PC-9 (cell line): ENCODE measurements at places on chromosomes 3 and 15.

DNA sequence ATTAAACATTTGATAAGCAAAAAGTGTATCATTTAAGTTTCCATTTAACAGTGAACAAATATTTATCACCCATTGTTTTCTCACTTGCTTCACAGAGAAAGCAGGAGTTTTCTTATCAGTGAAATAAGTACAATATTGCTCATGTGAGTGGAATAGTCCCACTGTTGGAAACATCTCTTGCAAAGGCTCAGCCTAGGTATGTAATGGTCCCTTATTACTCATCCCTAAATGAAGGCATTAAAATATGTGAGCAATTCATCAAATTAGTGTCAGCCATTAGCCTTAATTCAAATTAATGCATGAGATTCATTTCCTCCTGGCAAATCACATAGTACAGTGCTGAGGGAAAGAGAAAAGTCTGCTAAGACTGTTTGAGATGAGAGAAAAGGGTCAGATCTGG is 9.6 kb upstream of the FMN1 start:
- H3K36me3 ChIP-seq, result no peaks in the 10 kb centered on the region
- no peak for DNase-seq
- H3K27me3 ChIP-seq, result no peaks in the 10 kb centered on the region
- H3K4me1 ChIP-seq, result peaks cover 41% of the 10 kb centered on the region

GRCh38 chr15:93619597-93619996 is 530.6 kb upstream of the RGMA start:
- no peaks in the 10 kb centered on the region for H3K36me3 ChIP-seq
- H3K27me3 ChIP-seq, result no peaks in the 10 kb centered on the region; the same call in 1 of the 2 replicates
- no peak overlapping the region for H3K4me3 ChIP-seq

DNA sequence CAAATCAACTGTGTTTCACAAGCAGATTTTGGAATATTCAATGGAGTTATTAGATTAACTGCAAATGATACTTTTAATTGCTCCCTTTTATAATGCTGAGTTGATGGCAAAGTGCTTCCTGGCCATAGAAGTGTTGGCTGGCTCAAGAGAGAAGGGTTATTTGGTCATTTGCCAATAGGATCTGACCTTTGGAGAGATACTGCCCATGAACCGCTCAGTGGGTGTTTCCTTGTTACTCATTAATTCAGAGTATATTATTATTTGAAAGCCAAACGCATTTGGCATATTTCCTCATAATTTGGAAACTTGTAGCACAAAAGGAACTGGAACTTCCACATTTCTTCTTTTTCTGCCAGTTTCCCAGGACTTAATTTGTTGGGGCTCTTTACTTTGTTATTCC is 234.7 kb downstream of the CDIN1 start:
- H3K27me3 ChIP-seq, result no peaks in the 10 kb centered on the region
- H3K27ac ChIP-seq, result no peak overlapping the region
- no peaks in the 10 kb centered on the region for H3K36me3 ChIP-seq
- H3K4me3 ChIP-seq, result no peak overlapping the region
- H3K4me1 ChIP-seq, result no peaks in the 10 kb centered on the region

DNA sequence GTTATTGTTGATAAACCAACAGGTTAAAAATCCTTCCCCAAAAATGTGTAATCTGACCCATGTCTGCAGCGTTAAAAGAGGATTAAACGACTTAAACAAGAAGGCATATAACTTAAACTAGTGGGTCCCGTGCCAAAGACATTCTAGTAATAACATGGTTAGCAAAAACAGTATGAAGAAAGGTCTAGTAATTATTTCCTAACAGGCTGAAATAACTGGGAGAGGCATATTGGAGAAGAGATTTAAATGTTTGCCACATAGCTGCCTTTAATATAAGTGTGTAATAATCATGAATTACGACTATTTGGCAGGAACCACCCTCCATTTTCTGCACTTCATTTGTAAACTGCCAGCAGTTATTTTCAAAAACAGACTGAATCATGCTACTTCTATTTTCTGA is 67.7 kb upstream of the CSPG5 start:
- H3K27me3 ChIP-seq, result no peaks in the 10 kb centered on the region
- no peak overlapping the region for H3K4me3 ChIP-seq
- H3K27ac ChIP-seq, result no peak overlapping the region
- H3K36me3 ChIP-seq, result 0 out of 2 replicates have a peak, but pooled peaks cover 9% of the 10 kb centered on the region
- DNase-seq, result no peak

GRCh38 chr15:88651971-88652370 is 13.2 kb downstream of the ISG20 start:
- peaks cover 16% of the 10 kb centered on the region for H3K4me1 ChIP-seq
- H3K4me3 ChIP-seq, result no peak overlapping the region
- no peak overlapping the region for H3K27ac ChIP-seq
- H3K36me3 ChIP-seq, result no peaks in the 10 kb centered on the region
- DNase-seq, result no peak

DNA sequence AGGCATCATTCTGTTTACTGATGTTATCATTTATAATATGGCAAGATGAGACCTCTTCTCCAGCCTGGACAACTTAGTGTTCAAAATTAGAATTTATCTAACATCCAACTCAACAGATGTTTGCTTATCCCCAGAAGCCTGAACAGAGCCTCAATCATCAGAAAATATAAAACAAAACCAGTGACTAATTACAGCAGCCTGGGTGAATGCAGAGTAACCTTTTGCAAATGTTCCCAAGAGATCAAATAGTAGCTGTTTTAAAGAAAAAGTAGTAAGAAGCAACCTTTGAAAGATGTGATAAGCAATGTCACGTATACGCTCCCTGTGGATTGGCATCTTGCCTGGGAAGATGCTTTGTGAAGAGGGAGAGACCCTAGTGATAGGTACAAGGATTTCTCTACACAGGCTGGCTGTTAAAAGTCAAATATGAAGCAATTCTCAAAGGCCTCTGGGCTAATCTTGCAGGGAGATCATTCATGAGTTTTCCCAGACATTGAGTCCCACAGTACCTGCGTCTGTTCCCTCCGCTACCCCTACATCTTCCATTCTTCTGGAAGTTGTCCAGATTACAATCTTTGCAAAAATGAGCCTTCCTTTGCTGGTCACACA is 39.3 kb upstream of the PRICKLE2 start:
- H3K27ac ChIP-seq, result no peak overlapping the region
- no peaks in the 10 kb centered on the region for H3K4me1 ChIP-seq
- no peaks in the 10 kb centered on the region for H3K36me3 ChIP-seq
- no peak overlapping the region for H3K4me3 ChIP-seq

DNA sequence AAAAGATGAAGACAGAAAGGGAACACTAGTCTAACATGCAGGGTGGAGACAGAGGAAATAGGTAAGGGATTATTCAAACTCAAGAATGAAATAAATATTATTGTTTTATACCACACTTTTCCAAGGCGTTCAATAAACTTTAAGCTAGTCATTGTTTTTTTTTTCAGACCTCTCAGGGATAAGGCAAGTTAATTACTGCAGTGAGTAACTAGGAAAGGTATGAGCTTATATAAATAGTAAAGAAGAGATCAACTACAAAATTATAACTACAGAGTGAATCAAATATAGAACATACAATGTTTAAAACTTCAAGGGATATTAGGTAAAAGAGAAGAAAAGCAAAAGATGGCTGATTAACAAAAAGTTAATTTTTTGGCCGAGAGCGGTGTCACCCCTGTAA is 31.5 kb upstream of the XXYLT1 start:
- no peaks in the 10 kb centered on the region for H3K4me1 ChIP-seq
- DNase-seq, result no peak
- H3K27ac ChIP-seq, result no peak overlapping the region
- no peaks in the 10 kb centered on the region for H3K36me3 ChIP-seq
- H3K27me3 ChIP-seq, result no peaks in the 10 kb centered on the region
- H3K4me3 ChIP-seq, result no peak overlapping the region

DNA sequence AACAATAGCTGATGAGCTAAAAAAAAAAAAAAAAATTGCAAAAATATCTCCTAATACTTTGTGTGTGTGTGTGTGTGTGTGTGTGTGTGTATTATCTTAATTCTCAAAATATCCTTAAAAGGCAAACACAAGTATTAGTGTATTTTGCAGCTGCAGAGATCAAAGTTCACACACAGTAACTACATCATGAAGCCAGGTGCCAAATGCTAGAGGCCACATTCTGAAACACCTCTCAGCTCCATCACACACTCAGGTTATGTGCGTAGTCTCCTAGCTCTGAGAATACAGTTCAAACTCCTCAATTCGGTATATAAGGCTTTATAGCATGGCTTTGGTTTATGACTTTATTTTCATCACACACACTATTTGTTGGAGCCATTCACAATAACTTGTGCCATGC is 33.5 kb upstream of the PPARG start:
- no peaks in the 10 kb centered on the region for H3K4me1 ChIP-seq
- H3K27ac ChIP-seq, result no peak overlapping the region
- H3K4me3 ChIP-seq, result no peak overlapping the region
- no peaks in the 10 kb centered on the region for H3K36me3 ChIP-seq

- H3K27ac ChIP-seq, result no peak overlapping the region
- H3K4me1 ChIP-seq, result no peaks in the 10 kb centered on the region
- no peak overlapping the region for H3K4me3 ChIP-seq
- peaks cover 8% of the 10 kb centered on the region; the same call in 1 of the 2 replicates for H3K36me3 ChIP-seq
- no peaks in the 10 kb centered on the region for H3K27me3 ChIP-seq
These were observed 32.3 kb downstream of the TSPAN3 start for GRCh38 chr15:77038312-77039216.

DNA sequence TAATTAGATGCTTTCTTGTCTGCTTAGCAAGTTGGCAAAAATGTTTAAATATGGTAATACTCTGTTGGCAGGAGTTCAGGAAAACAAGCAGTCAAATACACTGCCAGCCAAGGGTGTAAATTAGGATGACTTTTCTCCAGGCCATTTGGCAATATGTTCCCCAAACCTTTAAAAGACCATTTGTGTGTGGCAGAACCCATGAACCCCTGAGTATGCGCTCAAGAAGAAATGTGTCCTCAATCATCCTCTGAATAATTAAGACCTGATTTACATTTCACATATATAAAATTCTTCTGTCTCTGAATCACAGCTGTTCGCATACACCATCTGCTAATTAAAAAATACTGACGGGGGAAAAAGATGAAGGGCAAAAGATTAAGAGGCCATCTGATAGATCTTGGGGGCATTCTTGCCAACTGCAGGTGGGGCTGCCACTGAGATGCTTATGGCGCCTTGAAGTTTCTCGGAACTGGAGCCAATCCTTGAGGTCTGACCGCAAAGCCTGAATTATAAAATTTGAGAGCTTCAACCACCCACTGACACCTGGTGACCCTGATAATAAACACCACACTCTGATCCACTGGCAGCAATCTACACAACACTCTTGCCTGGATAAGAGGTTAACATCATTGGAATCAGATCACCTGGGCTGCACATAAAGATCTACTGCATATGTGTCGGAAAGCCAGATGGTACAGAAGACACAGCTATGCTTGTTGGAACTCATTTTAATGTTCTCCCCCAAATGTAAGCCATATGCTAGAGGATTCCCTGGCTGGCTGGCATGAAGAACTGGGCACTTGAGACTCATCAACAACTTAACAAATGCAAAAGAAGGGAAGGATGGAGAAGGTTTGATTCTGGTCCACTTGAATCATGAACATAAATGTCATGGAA is 190.6 kb downstream of the OSBPL10 start:
- no peak overlapping the region for H3K4me3 ChIP-seq
- no peak for DNase-seq
- no peaks in the 10 kb centered on the region for H3K4me1 ChIP-seq

DNA sequence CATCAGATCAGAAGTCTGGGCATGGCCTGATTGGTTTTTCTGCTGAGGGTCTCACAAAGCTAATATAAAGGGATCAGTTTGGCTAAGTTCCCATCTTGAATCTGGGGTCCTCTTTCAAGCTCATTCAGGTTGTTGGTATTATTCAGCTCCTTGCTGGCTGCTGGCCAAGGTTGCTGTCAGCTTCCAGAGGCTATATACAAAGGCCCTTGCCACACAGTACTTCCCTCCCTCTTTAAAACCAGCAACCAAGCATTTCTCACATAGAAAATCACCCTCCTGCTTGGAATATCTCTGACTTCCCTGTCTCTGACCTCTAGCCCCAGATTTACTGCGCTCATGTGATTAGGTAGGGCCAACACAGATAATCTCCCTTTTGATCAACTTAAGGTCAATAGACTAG is 442.9 kb downstream of the ERC2 start:
- no peak overlapping the region for H3K27ac ChIP-seq
- peaks cover 5% of the 10 kb centered on the region; the same call in 1 of the 2 replicates for H3K27me3 ChIP-seq
- no peaks in the 10 kb centered on the region for H3K4me1 ChIP-seq
- no peak for DNase-seq
- no peak overlapping the region for H3K4me3 ChIP-seq

DNA sequence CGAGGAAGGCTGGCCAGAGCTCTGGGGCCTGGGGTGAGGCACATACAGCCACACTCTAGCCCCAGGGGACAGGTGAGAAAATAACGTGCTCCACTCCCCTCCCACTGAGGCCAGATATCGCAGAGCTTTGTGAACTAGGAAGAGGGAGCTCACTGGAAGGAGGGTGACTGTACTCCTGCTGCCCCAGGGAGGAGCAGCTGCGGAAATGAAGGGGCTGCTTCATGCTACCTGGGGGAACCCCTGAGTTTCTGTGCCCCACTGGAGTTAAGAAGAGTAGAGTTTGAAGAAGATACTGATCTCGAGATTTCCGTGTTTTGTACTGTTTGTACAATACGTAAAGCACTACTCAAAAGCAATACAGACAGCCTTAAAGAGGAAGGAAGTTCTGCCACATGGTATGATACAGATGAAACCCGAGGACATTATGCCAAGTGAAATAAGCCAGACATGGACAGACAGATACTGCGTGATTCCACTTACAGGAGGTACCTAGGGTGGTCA is 44.6 kb downstream of the CMTM6 start:
- H3K27me3 ChIP-seq, result no peaks in the 10 kb centered on the region
- H3K4me1 ChIP-seq, result no peaks in the 10 kb centered on the region
- DNase-seq, result no peak
- H3K4me3 ChIP-seq, result no peak overlapping the region
- no peaks in the 10 kb centered on the region for H3K36me3 ChIP-seq

DNA sequence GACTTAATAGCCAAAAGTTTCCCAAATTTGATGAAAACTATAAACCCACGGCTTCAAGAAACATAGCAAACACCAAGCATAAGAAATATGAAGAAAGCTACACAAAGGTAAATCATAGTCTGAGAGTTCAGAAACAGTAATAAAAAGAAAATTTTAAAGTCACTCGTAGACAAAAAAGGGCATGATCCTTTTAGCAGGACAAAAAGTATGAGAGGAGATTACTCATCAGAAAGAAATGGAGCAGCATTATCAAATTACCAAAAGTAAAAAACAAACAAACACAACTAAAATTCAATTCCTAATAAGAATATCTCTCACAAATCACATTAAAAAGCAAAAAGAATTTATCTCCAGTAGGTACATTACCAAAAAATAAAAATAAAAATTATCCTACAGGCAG is 279.4 kb upstream of the UBE2E2 start:
- H3K27me3 ChIP-seq, result no peaks in the 10 kb centered on the region
- no peak overlapping the region for H3K4me3 ChIP-seq
- no peaks in the 10 kb centered on the region for H3K36me3 ChIP-seq
- peaks cover 10% of the 10 kb centered on the region for H3K4me1 ChIP-seq
- DNase-seq, result no peak
- H3K27ac ChIP-seq, result no peak overlapping the region

DNA sequence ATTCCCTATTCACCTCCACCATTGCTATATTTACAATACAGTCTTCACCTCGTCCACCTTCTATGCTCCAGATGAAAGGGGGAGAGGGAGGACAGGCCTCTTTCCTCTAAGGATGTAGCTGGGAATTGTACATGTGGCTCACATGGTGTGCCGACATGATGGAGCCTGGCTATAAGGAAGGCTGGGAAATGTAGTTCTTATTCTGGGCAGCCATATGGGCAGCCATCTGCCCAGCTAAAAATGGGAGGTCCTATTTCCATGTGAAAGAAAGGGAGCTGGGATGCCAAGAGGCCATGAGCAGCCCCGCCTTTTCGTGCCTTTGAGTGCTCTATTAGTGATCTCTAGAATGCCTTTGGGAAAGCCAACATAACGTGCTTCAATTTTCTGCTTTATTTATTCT is 27.1 kb upstream of the MGLL start:
- no peak overlapping the region for H3K4me3 ChIP-seq
- DNase-seq, result no peak
- H3K27me3 ChIP-seq, result no peaks in the 10 kb centered on the region
- no peak overlapping the region for H3K27ac ChIP-seq
